Pons (tissue), 1 donor: ENCODE measurements at places on chromosomes 2 and 18.

- DNase-seq, result no peak
Measured at GRCh38 chr2:63983986-63984605, 35.1 kb downstream of the VPS54 start.

DNA sequence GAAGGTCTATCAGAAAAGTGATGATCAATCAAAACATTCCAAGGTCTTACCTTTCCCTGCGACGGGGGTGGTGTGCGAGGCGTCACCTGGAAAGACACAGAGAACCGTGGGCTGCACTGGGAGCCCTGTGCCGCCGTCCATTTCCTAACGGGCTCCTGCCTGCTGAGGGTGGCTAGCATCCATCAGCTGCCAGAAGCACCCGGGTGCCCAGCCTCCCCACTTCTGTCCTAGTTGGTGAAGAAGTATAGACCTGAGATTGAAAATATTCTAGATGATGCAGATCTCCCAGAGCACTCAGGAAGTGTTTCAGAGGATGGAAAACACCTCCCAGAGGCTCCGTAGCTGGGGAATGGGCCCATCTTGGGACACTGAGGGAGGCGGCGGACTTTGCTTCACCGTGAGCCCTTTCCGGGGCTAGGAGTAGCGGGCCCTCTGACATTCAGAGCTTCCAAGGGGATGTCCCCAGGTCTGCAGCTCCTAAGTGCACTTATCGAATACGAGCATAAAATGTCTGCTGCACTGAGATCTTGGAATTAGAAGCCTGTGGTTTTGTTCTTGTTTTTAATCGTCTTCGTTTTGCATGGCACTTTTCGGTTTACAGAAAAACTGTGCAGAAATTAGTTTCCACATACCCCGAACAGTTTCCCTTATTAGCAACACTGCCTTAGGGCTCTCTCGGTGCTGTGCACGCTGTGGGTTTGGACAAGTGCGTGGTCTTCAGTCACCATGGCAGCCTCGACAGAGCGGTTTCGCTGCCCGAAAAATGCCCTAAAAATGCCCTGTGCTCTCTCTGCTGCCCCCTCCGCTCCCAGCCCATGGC is 143.5 kb downstream of the MBP start:
- DNase-seq, result peak; percentile 6

DNA sequence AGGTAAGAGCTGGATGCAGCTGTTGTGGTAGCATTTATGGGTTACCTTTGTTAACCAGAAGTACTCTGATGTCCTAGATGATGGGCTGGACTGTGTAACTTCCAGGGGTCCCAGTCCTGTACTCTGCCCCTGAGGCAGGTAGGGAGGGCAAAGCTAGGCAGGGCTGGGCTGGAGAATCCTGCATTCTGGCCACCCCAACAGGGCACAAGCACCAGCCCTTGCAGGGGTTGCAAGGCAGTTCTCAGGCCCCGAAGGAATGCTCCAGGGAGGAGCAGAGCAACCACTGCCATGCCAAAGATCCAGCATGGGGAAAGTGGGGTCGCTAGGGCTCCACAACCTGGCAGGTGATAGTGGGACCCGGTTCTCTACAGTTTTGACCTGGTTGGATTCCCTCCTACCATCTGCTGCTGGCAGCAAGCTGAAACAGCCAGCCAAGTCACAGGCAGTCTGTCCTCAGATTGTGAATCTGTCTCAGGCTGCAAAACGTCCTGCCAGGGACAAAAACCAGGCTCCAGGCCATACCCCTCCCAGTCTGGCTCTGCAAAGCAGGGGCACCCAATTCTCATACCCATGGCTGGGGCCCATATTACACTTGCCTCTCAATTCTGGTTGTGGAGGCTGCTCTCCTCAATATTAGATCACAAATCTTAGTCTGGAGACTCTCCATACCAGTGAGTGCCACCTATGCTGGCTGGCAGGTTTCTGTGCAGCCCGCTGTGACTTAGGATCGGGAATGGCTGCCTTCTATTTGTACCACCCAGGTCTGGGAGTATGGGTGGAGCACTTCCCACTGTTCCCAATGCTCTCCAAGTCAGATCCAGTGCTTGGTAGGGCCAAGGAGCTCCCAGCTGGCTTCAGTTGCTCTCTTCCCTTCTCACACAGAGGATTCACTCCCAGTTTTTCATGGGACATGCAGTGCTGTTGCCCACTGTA is 61.1 kb downstream of the SMCHD1 start:
- DNase-seq, result peak; percentile 14

- DNase-seq, result no peak
Measured at GRCh38 chr2:135050132-135050531, 2.0 kb upstream of the RAB3GAP1 start.

GRCh38 chr2:127584516-127585033 is 49.1 kb downstream of the MYO7B start:
- no peak for DNase-seq

DNA sequence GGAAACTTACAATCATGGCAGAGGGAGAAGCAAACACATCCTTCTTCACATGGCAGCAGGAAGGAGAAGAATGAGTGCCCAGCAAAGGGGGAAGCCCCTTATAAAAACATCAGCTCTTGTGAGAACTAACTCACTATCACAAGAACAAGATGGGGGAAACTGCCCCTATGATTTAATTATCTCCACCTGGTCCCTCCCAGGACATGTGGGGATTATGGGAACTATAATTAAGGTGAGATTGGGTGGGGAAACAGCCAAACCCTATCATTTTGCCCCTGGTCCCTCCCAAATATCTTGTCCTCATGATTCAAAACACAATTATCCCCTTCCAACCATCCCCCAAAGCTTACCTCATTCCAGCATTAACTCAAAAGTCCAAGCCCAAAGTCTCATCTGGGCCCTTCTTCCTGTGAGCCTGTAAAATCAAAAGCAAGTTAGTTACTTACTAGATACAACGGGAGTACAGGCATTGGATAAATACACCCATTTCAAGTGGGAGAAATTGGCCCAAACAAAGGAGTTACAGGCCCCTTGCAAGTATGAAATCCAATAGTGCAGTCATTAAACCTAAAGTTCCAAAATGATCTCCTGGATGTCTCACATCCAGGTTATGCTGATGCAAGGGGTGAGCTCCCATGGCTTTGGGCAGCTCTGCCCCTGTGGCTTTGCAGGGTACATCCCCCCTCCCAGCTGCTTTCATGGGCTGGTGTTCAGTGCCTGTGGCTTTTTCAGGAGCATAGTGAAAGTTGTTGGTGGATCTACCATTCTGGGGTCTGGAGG is 122.3 kb downstream of the MYCN start:
- no peak for DNase-seq

GRCh38 chr2:175167076-175167791 is 769 bp downstream of the ATF2 start:
- peak; percentile 15 for DNase-seq

- no peak for DNase-seq
Measured at GRCh38 chr18:7958081-7958896, 391.2 kb downstream of the PTPRM start.

DNA sequence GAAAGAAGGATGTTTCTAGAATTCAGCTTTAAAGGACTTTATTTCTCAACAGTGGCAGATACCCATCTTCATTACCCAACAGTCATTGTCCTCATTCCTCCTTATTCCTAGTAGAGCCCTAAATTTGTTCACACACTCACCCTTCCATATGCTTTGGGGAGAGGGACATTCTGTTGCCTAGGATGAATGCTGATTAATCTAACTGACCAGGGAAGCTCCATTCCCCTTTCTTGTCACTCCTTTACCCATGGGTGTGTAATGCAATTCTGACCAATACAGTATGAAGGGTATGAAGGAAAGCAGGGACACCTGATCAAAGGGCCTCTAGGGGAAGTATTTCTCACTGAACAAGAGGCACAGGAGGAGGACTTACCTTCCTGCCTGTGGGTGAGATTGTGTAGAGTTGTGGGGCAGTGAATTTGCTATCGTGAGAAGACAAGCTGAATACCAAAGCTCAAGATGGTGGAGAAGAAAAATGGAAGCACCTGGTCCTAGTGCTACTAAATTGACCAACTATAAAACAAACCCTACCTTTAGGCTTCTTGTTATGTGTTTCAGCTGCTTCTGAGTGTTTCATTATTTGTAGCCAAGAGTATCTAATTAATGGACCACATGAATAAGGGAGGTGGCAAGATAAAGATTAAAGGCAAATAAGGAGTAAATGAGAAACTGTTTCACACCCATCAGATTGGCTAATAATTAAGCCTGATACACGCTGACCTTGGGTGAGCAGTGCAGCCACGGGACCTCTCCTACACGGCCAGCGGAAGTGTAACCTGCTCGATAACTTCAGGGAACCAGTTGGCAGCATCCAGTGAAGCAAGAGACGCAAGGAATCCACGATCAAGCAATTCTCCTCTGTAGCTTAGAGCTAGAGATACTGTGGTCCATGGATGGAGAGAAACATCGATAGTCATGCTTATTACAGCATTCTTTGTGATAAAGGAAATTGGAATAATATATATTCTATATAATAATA is 202.3 kb downstream of the MYCN start:
- no peak for DNase-seq

DNA sequence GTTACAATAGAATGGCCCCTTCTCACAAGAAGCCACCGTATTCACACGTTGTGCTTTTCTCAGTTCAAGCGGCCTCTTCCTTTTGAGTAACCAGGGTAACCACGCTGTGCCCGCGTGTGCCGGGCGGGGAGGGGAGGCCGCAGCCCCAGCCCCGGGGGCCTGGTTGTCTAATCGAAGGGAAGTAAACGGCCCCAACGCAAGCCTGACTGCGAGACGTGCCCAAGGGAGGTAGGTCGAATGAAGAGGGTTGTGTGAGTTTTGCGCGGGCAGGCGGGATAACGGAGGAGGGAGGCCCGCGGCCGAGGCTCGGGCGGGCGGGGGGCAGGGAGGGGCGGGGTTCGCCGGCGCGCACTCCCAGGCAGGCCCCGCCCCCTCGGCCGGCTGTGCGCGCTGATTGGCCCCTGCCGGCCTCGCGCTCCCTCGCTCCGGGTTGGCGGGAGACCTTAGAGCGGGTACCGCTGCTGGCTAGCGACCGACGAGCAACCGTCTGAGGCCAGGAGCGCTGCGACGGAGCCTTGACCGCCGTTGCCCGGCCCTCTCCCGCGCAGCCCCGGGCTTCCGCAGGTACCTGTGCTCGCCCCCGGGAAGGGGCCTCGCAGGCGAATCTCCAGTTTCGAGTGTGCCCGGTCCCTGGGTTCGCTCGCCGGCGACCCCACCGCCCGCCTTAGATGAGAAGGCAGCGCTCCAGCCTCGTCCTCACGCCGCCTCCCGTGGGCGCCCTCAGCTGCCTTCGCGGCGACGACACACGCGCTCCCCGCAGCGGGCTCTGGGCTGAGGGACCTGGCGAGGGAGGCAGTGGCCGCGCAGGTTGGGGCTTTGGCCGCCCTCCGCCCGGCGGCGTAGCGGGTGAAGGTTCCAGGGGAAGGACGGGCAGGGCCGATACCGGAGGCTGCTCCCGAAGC is at the start of gene SPDYA:
SPDYA (plus strand) TSS at position 451 of the 902 bp plus-strand sequence. CDS start 5,181 bp downstream, outside the sequence.
- DNase-seq, result peak; percentile 38

DNA sequence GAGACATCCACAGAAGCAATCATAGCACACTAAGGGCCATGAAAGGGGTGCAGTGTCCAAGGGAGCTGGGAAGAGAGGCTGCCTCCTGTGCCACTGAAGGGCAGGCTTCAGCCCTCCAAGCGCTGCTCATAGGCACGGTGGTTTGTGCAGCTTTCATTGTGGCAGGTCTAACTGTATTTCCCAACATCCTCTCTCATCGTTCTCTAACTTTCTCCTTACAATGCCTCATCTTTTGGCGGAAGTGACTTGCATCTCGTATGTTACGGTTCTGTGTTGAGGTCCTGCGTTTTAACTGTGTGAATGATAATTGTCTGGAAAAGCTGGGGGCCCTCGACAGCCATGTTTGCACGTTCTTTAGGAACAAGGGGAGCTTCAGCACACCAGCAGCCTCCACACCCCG is 213.9 kb downstream of the GBX2 start:
- no peak for DNase-seq

- DNase-seq, result no peak
Measured at GRCh38 chr2:44692821-44693220, 248.7 kb upstream of the SIX3 start.

GRCh38 chr2:193240752-193241151 is 1046.0 kb upstream of the TMEFF2 start:
- DNase-seq, result no peak

DNA sequence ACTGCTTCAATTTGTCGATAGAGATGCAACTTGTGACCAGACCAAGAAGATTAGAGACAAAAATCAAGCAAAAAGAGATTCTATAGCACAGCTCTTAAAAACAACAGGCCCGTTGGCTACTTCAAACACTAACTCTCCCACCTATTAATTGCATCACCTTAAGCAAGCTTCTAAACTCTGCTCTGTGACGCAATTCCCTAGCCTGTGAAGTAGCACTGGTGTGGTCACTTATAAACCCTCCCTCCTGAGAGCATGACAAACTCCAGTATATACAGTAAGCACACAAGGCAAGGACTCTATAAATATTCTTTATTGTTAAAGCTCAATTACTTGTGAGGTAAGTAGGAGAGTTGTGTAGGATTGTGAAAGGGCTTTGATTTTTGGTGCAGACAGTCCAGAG is 72.3 kb downstream of the CMPK2 start:
- no peak for DNase-seq

DNA sequence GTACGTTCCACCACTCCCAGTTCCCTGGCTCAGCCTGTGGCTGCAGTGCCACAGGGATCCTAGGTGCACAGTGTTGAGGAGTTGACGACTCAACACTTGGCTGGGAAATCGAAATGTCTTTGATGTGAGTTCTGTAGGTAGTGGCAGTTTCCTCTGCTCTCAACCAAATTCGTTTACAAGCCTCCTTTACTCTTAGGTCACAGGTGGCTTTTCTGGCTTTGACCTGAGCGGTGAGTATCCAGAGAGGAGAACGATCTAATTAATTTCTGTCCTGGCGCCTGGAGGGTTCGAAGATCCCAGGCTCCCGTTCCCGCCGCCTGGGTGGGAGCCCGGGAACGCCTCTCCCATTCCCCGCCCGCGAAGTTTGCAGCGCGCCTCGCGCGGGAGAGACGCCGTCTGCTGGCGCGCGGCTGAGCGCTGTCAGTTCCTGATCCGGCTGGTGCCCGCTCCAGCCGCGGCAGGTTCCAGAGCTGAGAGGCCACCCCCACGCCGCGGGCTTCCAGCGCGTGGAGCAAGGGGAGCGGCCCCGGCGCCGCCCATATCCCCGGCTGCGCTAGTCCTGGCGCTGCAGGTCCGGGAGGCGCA is at the start of gene LAMA3:
LAMA3 (plus strand) TSS at position 423 of the 585 bp plus-strand sequence. CDS start 231 bp downstream, outside the sequence.
- no peak for DNase-seq

GRCh38 chr2:66239655-66240054 is 195.3 kb upstream of the MEIS1 start:
- DNase-seq, result peak; percentile 32

DNA sequence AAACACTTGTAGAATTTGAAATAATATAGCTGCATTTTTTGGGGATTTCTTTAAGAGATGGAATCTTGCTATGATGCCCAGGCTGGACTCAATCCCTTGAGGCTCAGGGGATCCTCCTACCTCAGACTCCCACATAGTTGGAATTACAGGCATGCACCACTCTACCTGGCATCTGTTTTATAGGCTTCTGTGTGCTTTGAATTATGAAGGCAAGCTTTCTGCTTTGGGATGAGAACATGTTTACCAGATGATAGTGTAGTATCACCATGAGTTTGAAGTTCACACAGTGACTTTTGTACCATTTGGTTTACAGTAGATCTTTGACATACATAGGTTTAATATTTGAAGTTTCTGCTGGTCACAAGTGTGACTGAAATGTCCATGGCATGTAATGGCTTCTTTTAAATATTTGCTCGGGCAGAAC is 10.7 kb downstream of the CNOT11 start:
- DNase-seq, result no peak

- DNase-seq, result no peak
Measured at GRCh38 chr2:60311524-60311923, 241.9 kb downstream of the BCL11A start.
